ENCODE measurements at places on chromosomes 7 and 10.

DNA sequence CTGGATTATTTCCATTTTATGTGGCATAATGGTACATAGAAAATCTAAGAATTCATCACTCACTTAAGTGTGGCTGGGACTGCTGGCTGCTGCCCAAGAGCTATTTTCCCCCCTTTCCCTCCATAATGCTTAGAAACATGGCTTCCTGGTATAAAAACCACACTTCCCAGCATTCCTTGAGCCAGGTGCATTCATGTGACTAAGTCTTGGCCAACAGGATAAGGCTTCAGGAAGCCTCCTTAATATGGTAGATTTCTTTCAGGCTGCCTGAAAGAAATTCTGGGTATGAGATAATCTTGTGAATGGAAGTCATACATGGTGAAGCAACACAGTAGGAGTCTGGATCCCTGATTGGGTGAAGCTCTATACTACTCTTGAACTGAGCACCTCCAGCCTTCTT is 178.0 kb downstream of the JAZF1 start:
- DNase-seq = no peak

- DNase-seq = no peak
These were observed 3.2 kb downstream of the TCAF1 start for GRCh38 chr7:143898810-143899209.

DNA sequence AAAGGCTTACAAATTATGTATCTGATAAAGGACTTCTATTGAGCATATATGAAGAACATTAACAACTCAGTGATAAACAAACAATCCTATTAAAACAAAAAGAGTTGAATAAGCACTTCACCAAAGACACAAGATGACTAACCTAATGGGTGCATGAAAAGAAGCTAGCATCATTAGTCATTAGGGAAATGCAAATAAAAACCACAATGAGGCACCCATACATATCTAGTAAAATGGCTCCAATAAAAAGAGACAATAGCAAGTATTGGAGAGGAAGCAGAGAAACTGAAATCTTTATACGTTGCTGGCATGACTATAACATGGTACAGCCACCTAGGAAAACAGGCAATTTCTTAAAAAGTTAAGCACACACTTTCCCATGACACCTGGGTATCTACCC is 77.6 kb upstream of the ZMIZ1 start:
- no peak for DNase-seq

- DNase-seq = no peak
These were observed 111.6 kb upstream of the MEOX2 start for GRCh38 chr7:15798081-15798480.

GRCh38 chr7:131681961-131682360 is 125.5 kb upstream of the PODXL start:
- DNase-seq = no peak

DNA sequence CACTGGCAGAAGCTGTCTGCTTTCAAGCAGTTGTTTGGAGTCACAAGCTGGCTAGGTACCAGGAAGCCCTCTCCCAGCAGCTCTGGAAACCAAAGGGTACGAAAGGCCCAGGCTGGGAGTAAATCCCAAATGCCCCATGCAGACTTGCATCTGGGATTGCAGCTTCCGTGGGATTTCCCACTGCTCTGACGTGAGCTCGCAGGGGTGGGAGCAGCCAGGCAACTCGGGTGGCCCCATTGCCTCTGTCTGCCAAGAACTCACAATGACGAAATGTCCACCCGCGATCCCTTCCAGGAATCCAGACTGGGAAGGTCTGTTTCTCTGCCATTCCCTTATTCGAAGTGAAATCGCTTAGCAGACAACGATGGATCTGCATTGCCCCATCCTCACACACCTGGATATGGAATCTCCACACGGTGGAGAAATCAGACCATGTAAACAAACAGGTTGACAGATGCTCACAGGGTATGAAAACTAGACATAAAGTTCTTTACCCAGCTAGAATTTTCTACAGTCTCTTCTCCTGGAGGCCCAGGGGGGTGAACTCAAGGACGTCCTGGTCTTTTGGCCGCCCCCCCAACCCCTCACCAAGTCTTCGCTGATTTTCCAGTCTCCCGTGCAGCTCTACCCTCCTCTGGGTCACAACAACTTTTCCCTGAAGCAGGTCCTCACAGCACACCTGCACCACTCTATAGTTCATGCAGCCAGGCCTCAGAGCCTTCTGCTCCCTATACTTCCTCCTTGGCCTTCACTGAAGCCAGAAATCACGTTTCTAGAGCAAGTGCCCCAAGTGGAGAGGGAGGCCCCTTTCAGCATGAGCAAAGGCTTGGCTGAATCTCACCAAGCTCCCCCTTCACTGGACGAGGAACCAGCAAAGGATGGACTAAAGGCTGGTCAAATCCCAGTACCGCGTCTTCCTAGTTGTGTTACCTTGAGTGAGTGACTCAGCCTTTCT is 20.0 kb downstream of the SH3PXD2A start:
- DNase-seq = no peak

DNA sequence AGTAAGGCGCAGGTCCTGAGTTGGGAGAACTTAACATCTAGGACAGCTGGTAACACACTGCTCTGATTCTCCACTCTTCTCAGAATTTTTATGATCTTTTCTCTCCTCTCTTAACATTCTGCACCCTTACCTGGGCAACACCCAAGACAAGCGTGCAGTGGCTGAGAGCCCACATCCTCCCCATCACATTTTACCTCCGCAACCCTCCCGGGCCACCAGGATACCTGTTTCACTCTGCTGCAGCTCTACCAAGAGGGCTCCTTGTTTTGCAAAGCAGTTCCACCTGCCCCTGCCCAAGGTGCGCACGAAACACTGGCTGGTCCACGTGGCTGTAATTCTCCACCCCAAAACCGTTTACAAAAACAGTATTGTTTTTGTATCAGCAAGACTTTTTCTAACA is 81.5 kb downstream of the ITIH5 start:
- DNase-seq = no peak

DNA sequence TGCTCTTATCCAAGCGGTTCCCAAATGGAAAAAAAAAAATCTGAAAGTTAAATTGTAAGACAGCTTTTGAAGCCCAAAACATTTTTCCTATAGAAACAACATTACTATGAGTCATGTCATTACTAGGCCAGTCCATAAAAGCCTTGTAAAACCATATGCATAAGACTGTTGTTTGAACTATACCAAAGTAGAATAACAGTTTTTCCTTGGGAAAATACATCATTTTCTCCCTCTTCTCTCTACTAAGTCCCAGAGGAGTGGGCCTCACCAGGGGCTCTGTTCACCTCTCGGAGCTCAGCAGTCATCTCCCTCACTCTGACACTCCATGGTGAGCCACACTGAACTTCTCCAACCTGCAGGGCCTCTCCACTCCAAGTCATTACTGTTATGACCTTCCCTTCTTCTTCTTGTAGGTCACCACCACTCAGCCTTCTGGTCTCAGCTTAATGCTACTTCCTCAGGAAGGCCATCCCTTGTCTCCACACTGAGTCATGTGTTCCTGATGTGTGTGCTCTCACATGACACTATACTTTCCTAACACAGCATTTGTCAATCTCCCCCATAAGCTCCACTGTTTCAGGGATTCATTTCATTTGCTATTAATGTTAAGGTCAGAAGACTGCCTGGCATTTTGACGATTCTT is 32.5 kb downstream of the ZNF438 start:
- DNase-seq = no peak

GRCh38 chr7:79709574-79710409 is 256.3 kb upstream of the MAGI2 start:
- DNase-seq = no peak

GRCh38 chr10:69186524-69186923 is 6.5 kb downstream of the SUPV3L1 start:
- no peak for DNase-seq

- no peak for DNase-seq
These were observed 82.0 kb downstream of the KIF20B start for GRCh38 chr10:89783406-89783805.

GRCh38 chr7:1586827-1587705 is 17.2 kb upstream of the PSMG3 start:
- no peak for DNase-seq

DNA sequence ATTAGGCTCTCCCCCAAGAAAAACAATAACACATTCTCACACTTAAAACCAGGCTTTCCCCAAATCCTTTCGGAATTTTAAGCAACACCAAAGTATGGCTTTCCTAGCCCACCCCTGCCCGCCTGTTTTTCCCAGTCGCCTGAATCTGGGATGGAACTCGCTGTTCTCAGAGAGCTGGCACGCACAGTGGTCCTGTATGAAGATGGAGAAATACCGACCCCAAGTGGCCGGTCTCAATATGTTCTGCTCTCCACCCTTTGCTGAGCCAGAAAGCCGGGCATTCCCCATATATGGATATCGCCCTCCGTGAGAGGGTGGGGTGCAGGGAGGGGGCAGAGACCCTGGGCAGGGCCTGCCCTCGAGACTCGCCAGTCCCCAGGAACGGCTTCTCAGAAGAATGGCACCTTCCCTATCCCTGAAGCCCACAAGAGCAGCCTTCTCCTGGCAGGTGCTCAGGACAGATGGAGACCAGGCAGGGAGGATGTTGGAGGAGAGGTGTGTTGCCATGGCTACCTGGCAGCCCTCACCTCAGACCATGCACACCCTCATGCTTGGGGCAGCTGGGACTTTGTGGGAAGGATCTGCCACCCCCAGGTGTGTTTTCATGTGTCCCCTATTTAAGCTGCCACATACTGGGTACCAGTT is 3.4 kb downstream of the TACR2 start:
- no peak for DNase-seq

- no peak for DNase-seq
These were observed 55.9 kb downstream of the ITIH5 start for GRCh38 chr10:7610651-7611389.

DNA sequence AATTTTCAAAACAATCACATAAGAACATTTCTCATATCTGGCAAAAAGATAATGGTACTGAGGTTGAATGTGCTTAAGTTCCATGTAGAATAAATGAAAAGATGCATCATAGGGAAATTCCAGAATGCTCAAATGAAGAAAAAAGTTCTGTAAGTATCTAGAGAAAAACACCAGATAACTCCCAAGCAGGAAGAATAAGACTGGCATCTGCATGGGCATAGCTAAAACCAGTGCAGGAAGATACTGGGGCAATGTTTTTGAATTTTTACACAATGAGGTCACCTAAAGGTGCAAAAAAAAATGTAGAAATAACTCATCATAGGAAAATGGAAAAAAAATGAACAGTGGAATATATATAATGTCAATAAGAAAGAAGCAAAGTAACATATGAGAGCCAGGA is 275.2 kb downstream of the BAMBI start:
- DNase-seq = no peak

All from NK-92 treated with Interleukin-12 subunit alpha and Interleukin-12 subunit beta, amount 100 ng/mL, for 24 hours (cell line).